ENCODE measurements at places on chromosomes 7 and 10. TPM values are rescaled to one million over a fixed set of nuclear protein-coding genes. Genes with fewer than 3 reads are reported as not detected.
A peak's percentile ranks its signal among the peaks of the same experiment; 100 is the strongest.

Gene RBP3
- not detected for total RNA-seq

Gene TIAL1
- total RNA-seq = 207 TPM

DNA sequence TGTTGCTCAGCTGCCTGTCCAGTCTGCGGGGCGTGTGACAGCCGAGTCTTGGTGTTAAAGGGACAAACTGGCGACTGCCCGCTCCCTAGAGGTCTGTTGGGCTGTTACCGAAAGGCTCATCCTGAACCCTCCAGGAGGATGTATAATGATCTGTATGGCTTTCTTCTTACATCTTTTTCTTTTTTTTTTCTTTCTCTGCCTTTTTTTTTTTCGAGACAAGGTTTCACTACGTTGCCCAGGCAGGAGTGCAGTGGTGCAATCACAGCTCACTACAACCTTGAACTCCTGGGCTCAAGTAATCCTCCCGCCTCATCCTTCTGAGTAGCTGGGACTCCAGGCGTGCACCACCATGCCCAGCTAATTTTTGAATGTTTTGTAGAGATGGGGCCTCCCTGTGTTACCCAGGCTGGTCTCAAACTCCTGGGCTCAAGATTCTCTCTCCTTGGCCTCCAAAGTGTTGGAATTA is 857 bp downstream of the INTS15 start:
- peaks cover 19% of the 10 kb centered on the region for H3K4me1 ChIP-seq
- peak overlapping the region; percentile 63 for H3K4me3 ChIP-seq
- DNase-seq = no peak
- peak overlapping the region; percentile 71 for H3K27ac ChIP-seq
- peaks cover 11% of the 10 kb centered on the region for H3K36me3 ChIP-seq
- H3K27me3 ChIP-seq = no peaks in the 10 kb centered on the region

- H3K36me3 ChIP-seq = no peaks in the 10 kb centered on the region
- H3K27me3 ChIP-seq = no peaks in the 10 kb centered on the region
- H3K4me3 ChIP-seq = no peak overlapping the region
- no peak overlapping the region for H3K27ac ChIP-seq
Measured at GRCh38 chr10:534047-534566, 155.4 kb downstream of the DIP2C start.

- H3K27me3 ChIP-seq = no peaks in the 10 kb centered on the region
- no peak overlapping the region for H3K4me3 ChIP-seq
- no peak for DNase-seq
- no peak overlapping the region for H3K27ac ChIP-seq
Measured at GRCh38 chr10:76632767-76633051, 1004.9 kb downstream of the KCNMA1 start.
